ENCODE measurements at places on chromosomes 12 and 14.

GRCh38 chr12:104680491-104680890, 223.7 kb downstream of the CHST11 start:
- DNase-seq: no peak

GRCh38 chr14:103480595-103480994, 42.0 kb downstream of the CKB start:
- no peak for DNase-seq

- peak; percentile 77 for DNase-seq
These were observed 411.0 kb downstream of the LRIG3 start for GRCh38 chr12:58509116-58509885.

- DNase-seq: no peak
These were observed 18.3 kb downstream of the TBX3 start for GRCh38 chr12:114665411-114666260.

DNA sequence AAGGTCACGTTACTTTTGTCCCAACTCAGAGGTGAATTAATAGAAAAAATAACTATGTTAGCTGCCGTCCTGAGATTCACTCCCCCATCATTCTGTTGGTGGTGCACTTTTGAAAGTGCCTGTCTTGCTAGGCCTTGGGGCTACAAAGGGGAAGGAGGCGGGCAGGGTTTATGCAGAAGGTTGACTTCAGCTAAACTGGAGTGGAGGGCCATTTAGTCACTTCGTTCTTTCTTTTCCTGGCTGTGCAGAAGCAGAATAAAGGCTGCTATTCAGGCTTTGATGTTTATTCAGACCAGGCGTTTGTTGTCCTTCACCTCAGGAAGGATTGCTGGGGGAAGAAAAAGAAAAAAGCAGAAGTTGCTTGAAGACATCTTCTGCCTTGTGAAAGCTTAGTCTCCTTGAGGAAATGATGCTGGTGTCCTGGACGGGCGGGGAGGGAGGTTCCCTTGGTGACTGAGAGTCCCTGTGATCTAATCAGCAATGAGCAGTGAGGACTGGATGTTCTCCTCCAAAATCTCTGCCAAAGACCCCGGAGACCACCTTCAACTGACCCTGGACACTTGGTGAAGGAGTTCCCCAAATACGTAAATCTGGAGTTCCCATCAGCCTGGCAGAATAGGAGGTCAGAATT, 4.0 kb downstream of the GLT1D1 start:
- no peak for DNase-seq

DNA sequence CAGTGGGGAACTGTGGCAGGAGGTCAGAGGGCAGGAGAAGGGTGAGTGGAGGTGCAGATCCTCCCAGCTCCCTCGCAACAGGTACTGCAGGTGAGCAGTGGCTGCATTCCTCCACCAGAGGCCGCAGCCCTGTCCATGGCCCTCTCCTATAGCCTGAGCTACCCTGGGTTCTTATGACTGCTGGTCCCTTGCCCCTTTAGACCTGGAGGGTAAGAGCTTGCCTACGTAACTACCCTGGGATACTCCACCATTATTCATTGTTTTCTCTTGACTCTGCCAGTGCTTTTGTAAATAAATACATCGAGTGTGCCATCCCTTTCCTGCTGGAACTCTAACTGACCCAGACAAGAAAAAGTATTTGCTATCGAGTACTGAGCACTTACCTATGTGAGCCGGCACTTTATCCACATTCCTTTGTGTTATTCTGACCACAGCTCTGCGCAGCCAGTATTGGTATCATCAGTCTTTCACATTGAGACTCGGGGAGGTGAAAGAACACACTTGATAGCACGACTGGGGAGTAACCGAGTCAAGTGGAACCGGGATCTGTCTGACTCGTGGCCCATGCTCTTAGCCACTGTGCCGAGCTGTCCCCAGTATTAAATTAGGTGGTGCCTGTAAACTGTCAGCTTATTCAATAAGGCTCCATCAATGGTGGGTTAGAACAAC, 38.5 kb downstream of the LTBP2 start:
- DNase-seq: no peak

DNA sequence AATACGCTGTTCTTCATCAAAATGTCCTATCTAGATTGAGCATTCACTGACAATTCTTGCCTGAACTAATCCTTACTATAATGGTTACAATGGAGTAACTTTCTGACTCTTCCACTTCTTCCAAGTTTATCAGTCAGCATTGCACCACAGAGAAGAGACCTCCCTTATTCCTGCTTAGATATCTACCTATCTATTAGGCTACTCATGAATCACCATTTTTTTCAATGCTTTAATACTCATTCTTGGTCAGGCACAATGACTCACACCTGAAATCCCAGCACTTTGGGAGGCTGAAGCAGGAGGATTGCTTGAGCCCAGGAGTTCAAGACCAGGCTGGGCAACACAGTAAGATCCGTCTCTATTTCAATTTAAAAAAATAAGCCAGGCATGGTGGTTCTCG, 39.3 kb downstream of the RPS6KA5 start:
- DNase-seq: no peak

DNA sequence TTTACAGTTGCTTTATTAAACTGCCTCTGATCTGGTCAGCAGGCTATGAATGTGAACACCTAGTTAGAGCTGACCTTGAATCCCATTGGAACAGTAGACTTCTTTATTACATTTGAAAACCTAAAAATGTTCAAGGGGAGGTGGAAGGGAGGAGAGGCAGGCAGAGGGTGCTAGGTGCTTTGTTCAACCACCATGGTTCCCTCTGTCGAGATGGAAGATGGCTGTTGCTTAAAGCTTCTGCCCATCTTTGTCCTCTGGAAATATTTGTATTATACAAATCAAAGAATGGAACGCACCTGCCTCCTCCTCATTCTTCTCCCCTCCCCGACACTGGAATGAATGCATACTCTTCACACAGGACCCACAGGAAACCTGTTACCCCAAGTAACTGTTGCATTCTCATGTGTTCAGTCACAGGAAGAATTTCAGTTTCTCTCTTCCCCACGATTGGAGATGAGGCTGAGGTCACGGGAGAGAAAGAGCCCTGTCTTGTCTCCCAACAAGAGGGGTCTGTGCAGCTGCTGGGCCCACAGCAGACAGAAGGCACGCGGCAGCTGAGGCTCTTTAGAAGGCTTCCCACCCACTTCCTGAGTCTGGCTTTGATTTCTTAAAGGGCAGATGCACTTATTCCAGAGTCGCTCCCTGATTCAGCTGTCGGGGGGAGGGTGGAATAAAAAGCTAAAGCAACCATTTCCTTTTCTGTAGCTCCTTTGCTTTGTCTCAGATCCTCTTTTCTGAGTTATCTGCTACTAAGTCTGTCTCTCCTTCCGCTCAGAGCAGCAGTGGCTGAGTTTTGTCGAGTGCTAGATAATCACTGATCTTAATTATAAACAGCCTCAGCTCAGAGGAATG, 217.9 kb upstream of the BTG1 start:
- peak; percentile 3 for DNase-seq

DNA sequence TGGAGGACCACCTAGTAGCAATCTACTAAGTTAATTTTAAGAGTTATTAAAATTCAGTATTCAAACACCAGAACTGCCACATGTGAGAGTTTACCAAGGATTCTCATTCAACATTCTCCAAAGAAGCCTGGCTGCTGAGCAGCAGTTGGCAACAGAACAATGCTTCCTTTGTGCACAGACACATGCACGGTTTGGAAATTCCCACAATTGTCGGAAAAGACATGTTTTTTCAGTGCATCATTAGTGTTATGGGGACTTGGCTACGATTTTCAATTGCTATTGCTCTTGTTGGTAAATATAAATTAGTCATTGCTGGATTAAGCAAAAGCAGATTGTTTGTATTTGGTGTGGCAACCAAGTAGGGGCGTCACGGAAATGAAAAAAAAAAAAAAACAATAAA, 22.2 kb downstream of the ST8SIA1 start:
- DNase-seq: peak; percentile 98

DNA sequence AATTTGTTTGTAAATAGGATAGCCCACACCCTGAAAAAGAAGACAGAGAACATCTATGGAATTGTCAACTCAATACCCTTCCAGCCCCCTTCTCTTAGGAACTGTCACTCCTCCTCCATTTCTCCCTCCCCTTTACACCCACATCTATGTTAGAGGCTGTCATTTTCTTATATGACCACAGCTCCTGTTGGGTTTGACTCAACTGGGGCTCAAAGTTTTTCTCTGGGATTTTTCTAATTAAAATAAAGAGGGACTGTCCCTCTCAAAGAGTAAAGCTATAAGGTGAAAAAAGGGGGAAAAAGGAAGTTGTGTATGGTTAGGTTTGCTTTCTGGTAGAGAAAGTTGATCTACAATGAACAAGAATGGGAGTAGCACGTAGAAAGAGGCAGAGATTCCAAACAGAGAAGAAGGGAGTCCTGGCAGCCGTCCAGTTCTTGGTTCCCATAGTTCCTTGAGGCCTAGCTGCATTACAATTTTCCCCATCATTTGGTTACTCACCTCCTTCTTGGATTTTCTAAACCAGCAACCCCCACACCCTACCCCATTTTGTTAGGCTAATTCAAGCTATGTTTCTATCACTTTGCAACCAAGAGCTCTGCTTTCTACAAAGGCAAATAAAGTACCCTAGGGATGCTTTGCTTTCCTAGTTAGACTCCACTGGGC, 44.3 kb upstream of the STK38L start:
- no peak for DNase-seq

- no peak for DNase-seq
These were observed 7.8 kb downstream of the PELI2 start for GRCh38 chr14:56125772-56126636.

DNA sequence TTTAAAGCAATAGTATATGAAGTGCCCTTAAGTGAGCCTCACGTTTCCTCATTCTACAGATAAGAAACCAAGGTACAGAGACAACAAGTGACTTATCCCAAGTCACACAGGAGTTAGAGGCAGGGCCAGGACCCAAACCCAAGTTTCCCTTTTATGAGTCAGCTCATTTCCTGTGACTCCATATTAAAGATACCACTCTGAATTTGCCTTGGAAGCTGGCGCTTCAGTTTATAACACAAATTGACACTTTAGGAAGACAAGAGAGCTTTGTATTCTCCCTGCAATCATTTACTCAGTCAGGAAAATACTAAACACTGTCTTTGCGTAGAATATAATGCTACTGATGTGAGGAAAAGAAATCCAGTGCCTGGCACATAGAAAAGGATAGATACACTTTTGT, 43.2 kb downstream of the MYBPC1 start:
- no peak for DNase-seq

DNA sequence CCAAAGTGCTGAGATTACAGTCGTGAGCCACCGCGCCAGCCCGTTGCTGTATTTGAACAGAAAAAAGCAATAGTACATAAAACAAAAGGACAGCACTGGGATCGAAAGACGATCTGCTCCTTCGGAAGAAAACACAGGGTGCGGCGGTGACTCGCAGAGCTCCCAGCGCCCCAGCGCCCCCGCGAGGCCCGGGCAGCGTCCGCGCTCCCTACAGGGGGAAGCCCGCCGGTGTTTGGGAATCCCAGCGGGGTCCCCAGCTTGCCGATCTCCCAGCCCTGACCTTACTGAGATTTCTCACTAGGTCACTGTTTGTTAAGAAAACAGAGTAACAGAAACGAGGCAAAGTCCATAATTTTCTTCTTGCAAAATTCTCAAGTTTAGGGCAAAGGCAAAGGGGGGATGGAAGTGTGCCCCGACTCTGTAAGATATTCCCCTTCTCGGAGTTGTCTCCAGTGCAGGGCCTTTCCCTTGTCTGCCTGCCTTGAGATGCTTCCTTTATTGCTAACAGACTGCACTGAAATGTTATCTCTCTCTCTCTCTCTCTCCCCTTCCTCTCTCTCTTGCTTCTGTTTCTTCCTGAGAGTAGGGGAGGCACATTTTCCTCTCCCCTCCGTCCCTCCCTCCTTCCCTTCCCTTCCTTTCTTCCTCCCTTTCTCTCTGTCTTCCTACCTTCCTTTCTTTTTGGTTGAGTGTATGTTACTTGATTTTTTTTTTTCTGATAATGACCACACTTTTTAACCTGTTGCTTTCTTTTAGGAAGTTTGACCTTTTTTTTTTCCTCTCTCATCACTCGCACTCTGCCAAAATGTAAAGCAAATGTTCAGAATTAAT, 91.9 kb downstream of the TMEM30B start:
- DNase-seq: peak; percentile 74

DNA sequence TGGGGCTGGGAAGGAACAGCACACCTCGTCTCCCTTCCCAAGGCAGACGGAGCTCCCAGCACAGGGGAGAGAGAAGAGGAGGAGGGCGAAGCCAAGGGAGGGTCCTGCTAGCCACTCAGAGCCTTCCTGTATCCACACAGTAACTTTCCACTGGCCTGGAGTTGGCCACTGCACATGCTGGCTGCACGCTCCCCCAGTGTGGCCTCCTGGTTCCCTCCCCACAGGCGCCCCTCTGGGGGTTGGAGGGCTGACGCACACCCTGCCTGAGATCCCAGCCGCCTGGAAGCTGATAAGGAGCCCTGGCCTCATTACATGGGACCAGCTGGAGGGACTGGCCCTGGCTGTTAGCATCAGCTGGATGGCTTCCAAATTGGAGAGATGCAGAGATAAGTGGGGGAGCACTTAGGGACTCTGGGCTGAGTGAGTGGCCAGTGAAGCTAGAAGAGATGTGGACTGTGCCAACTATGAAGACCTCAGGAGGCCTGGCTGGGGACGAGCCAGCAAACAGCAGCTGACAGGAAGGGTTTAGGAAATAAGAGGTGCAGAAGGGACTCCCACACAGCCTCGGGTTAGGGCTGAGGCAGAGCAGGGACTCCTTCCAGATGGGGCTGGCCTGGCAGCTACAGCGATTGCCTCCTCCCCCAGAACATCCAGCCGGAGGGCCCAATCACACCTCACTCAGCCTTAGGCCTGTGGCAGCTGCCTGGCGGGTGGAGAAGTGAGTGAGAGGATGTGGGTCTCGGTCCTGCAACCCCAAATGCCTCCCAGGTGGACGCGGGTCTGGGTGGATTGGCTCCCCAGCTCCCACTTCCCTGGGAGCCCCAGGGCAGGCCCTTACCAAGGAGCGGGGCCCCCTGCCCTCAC, 26.3 kb upstream of the BCDIN3D start:
- peak; percentile 100 for DNase-seq

GRCh38 chr12:117606945-117607344, 245.5 kb upstream of the NOS1 start:
- no peak for DNase-seq

DNA sequence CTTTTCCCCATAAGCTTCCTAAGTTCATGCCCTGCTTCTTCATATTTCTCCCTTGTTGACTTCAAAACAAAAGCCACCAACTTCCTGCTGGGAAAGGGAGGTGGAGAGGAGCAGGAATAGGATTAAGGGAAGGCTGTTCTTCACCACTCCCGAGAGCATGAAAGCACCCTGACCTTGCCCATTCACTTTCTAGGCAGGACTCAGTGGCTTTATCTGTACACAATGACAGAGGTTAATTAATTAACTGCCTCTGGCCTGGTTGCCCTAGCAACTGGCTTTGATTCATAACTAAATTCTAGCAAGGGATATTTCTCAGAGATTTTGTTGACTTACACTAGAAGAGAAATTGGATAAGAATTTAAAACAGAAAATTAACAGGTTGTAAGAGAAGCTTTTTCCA, 396.8 kb downstream of the RPS29 start:
- no peak for DNase-seq

Measured in fibroblast of pulmonary artery (primary cell).